CD4-positive, CD25-positive, alpha-beta regulatory T cell (primary cell): ENCODE measurements at places on chromosomes 11 and 22. TPM values are rescaled to one million over a fixed set of nuclear protein-coding genes. Genes with fewer than 3 reads are reported as not detected.

The SMC1B gene
- total RNA-seq, result not detected

DNA sequence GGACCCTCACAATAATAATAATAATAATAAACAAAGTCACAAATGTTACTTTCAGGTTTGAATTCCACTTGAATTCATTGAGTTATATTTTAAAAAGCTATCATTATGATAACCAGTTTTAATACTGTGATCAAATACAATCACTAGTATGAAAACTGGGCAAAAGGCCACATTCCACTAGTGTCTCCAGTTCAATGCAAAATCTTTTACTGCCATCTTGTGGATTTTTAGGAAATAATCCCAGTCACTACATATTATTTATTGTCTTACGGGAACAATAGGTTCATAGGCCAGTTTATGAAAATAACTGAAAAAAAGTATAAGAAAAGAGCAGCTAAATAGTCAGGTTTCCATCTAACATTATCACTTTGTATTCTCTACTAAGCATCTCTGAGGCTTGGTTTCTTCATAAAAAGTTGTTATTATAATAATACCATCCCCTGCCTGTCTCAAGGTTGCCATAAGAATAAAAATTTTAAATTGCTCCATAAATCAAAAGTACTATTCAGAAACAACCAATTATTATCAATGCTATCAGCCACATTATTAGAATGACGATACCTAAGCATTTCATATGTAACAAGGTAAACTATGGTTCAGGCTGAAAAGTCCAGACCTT lies 533.9 kb upstream of the CCDC90B start:
- H3K4me1 ChIP-seq, result no peaks in the 10 kb centered on the region
- H3K4me3 ChIP-seq, result no peak overlapping the region
- peak; percentile 14 for DNase-seq
- no peaks in the 10 kb centered on the region for H3K27me3 ChIP-seq
- H3K36me3 ChIP-seq, result no peaks in the 10 kb centered on the region
- no peak overlapping the region for H3K27ac ChIP-seq

GRCh38 chr11:133078591-133079404 lies 453.5 kb downstream of the OPCML start:
- no peak for DNase-seq
- no peaks in the 10 kb centered on the region for H3K27me3 ChIP-seq
- no peak overlapping the region for H3K4me3 ChIP-seq
- no peaks in the 10 kb centered on the region for H3K36me3 ChIP-seq
- H3K4me1 ChIP-seq, result peaks cover 6% of the 10 kb centered on the region

- DNase-seq, result no peak
- no peaks in the 10 kb centered on the region for H3K36me3 ChIP-seq
- no peak overlapping the region for H3K27ac ChIP-seq
- no peak overlapping the region for H3K4me3 ChIP-seq
- no peaks in the 10 kb centered on the region for H3K4me1 ChIP-seq
Measured at GRCh38 chr11:86644291-86644690, 28.1 kb downstream of the ME3 start.

GRCh38 chr22:46293577-46294260 lies 3.0 kb upstream of the GTSE1 start:
- H3K4me1 ChIP-seq, result peaks cover 21% of the 10 kb centered on the region
- H3K36me3 ChIP-seq, result no peaks in the 10 kb centered on the region
- no peaks in the 10 kb centered on the region for H3K27me3 ChIP-seq
- H3K27ac ChIP-seq, result no peak overlapping the region
- DNase-seq, result no peak
- no peak overlapping the region for H3K4me3 ChIP-seq

GRCh38 chr11:107006076-107006833 lies 12.0 kb downstream of the GUCY1A2 start:
- H3K4me1 ChIP-seq, result no peaks in the 10 kb centered on the region
- no peaks in the 10 kb centered on the region for H3K36me3 ChIP-seq
- no peak overlapping the region for H3K4me3 ChIP-seq
- DNase-seq, result no peak
